ENCODE measurements at places on chromosomes 7 and 10.

DNA sequence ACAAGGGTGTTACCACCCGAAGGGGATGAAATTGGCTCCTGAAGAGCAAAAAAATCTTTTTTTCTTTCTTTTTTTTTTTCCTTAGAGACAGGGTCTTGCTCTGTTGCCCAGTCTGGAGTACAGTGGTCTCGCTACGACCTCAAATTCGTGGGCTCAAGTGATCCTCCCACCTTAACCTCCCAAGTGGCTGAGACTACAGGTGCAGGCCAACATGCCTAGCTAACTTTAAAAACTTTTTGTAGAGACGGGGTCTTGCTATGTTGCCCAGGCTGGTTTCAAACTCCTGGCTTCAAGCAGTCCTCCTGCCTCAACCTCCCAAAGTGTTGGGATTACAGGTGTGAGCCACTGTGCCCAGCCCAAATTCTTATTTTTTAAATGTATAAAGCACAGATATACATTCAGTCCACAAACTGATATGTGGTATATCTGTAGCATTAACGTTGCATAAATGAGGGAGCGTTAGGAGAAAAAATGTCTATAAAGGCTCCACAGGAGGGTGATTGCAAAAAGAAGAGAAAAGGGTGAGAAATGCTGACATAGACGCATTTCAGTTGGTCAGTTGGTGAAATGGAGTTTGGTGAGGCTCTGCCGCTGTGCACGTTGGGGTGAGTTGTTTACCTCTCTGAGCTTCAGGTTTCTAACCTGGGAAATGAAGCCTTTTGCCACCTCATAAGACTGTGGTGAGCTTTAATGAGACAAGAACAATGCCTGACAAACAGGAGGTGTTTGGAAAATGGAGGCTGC lies 100.7 kb upstream of the PODXL start:
- no peak for DNase-seq

GRCh38 chr10:57979491-57979890 lies 288.2 kb downstream of the IPMK start:
- DNase-seq, result no peak

GRCh38 chr7:3302681-3303320 lies 1.7 kb downstream of the SDK1 start:
- DNase-seq, result no peak

GRCh38 chr10:73827346-73828089 lies 16.1 kb upstream of the NDST2 start:
- DNase-seq, result peak; percentile 35

DNA sequence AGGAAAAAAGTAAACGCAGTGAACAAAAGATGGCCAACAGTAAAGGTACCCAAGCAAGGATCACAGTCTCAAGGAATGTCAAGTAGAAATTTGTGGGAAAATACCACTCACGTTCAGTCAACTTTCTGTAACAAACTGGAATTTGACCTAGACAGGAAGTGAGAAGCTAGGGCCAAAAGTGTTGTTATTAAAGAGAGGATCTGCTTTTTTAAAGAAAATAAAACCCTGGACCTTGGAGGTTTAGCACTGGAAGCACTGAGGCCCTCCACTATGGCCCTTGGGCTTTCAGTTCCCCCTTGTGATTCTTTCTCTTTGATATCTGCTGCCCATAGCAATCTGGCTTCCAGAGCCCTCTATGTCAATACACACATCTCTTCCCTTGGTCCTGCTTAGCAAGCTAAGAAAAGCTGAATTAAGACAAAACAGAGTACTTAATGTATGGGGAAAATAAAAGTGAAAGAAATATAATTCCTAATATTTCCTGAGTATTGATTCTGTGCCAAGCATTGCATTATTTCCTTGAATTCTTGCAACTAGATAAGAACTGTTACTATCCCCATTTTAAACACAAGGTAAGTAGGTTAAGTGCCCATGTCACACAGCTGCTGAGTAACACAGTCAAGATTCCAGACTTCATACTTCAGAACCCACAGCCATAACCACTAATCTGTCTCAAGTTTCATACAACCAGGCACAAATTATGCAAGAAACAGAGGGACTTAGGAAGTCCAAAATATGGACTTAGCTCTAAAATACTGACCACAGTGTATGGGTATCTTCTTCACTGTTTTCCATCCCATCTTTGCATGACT lies 2.6 kb upstream of the ZNF438 start:
- DNase-seq, result peak; percentile 91

DNA sequence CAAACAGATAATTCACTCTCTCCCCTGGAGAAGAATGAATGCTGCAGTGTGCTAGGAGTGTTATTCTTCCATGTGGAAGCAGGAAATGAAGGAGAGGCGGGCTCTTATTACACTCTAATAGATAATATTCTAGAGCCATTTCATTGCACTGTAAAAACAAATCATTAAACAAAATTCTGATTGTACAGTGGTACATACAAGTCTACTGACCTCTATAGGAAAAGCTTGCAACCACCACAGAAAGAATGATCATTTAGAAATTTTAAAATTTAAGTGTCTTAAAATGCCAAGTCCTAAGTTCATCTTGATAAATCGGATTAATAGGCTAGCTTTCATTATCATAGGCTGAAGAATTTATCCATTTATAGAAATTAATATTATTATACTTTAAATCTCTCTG lies 960.3 kb upstream of the LRRN3 start:
- DNase-seq, result no peak

DNA sequence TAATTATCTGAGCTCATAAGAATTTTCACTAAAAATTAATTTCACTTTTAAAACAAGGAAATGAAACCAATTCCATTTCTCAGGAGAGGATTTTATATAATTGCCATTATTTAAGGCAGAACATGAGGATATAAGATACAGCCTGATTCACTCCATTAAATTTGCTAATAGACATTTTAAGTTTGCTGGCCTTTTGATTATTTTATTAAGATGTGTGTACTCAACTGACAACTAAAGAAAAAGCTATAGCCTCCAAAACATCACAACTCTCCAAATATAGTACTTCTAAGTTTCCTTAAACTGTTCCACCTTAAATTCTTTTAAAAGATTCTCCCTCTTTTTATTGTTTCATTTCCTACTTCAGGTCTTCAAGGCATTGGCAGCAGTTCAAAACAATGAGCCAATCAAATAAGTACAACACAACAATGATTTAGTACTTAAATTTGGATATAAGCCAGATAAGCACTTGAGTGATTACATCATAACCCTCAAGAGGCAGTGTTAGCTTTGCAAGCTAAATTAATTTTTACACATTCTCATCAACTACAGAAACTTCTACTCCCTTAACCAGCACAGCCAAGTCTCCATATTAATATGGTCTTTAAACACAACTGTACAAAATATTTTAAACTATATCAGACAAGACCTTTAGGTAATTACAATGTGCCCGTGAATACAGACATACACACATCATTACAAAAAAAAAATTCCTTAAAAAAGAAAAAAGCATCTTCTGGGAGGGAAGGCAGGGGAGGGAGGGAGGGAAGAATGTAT lies 121.8 kb downstream of the KMT2C start:
- peak; percentile 83 for DNase-seq

- DNase-seq, result peak; percentile 52
Observed at GRCh38 chr7:48171202-48171601, at the start of gene ABCA13. ABCA13 (plus strand) TSS chr7:48171458; CDS start chr7:48171484, 26 bp downstream.

DNA sequence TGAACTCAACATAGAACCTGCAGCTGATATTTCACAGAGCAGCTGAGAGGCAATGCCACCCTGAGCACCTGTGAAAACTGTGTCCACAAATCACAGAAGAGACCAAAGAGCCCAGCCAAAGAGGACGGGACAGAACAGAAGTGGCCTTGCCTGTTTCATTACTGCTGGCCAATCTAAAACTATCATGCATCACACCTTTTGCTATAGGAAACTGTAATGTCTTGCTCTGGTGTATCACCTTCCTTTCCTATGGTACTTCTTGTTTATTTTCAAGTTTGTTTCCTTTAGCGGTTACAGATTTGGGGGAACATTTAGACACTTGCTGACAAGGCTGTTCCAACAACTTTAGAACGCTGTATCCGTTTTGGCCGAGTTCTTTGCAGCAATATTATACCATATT lies 80.3 kb downstream of the PIP4K2A start:
- DNase-seq, result no peak

- DNase-seq, result no peak
Observed at GRCh38 chr10:103062854-103063590, 130.1 kb downstream of the NT5C2 start.

DNA sequence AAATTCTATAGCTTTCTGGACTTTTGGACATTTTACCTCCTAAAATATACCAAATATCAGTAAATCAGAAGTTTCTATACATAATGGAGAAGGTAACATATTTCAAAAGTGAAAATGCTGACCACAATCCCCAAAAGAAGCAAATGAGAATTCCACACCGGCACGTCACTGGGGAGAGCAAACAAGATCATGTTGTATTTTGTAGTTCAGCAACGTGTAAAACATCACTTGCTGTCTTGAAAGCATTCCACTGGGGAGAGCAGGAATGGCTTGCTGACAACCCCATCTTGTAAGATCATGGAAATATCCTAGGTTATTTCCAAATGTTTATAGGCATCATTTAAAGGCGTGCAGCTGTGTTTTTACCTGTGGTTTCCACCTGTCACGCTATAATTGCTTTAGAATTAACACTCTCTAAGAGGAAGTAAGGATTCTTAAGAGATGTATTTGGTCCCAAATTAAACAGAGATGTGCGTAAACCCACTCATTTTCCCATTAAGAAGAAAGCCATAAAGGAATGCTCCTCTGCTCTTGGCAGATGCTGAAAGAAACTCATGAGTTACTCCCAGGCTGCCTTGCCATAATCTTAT lies 397.1 kb upstream of the POT1 start:
- peak; percentile 9 for DNase-seq

DNA sequence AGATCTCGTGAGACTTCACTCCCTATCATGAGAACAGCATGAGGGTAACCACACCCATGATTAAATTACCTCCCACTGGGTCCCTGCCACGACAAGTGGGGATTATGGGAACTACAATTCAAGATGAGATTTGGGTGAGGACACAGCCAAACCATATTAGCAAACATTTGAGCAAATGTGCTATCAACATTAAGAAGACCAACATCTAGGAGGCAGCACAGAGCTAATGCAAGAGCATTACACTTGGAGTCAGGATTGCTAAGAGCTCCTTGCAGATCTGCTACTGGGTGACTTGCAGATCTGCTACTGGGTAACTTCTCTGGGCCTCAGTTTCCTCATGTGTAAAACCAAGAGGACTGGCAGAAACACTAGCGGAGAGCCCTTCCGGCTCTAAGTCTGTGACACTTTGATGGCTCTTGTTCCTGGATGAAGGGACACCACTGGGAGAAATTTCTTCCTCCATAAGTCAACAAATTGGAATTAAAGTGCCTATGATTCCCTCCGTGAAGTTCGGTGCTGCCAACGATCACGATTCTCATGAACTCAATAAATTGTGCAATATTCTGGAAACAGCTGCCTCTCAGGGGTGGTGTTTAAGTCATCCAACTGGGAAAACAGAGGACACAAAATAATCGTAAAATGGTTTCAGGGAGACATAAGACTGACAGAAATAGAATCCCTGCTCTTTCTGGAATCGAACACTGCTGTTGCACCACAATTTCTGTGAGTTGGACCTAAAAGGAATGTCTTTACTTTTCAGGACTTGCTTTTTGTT lies 115.8 kb upstream of the ITGB1 start:
- no peak for DNase-seq

DNA sequence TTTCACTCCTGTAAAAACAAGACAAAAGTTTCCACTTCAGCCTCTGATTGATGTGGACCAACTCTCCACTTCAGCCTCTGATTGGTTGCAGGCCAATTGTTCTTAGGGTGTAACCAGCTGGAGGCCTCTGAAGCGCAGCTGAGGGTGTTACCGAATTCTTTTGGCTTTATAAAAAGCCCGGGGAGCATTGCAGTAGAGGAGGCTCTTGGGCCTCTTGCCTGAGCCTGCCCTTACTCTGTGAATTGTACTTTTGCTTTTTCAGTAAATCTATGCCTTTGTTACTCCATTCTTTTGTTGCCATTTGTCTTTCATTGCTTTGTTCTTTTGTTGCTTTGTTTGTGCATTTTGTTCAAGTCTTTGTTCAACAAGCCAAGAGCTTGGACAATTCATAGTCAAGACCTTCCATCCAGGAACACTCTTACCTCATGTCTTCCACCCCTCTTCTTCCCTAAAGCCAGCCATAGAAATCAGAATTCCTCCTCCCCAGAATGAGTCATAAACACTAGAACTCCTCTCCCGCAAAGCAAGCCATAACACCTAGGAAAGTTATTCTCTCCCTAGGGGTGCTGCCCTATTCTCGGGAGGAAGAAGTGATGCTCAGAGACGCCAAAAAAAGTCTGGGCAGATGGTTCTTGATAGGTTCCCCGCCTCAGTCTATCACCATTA lies 53.5 kb upstream of the ARMC3 start:
- no peak for DNase-seq

GRCh38 chr7:42392826-42393225 lies 155.8 kb upstream of the GLI3 start:
- no peak for DNase-seq

GRCh38 chr7:30201921-30202320 lies 67.1 kb downstream of the MTURN start:
- no peak for DNase-seq

- no peak for DNase-seq
Observed at GRCh38 chr10:114773197-114773532, 48.4 kb upstream of the FHIP2A start.

DNA sequence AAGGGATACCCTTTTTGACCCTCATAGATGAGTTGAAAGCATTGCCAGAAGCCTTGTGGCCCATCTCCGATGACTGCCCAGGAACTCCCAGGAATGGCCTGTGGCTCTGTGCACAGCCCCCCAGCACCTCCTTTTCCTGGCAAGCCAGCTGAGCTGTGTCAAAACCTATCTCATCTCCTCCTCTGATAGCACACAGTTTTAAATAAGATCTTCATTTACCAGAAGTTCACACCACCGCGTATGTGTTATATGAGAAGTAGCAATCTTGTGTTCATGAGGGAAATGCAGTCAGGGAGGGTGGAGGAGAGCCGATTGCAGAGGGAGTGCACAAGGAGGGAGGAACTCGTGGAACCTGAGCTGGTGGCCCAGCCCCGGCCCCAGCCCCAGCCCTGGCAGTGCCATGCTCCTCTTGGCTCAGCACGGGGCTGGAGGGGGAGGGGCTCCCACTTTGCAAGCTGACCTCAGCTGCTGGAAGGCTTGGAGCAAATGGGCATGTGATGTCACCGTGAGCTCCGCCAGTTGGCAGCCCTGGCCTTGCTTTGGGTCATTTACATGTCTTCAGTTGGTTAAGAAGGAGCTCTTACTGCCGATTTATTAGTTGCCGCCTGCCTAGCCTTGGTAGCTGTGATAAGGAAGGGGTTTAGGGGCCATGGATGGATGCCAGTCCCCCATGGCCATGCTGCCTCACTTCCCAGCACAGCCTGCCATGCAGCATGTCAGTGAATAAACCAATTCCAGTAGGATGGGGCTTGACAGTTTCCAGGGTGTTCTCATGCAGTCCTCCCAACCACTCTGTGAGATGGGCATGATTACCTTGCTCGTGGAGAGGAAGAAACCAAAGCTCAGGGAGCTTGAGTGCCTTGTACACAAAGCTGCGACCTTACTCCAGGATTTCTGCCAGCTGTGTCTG lies 20.0 kb downstream of the UNC5B start:
- DNase-seq, result no peak

- no peak for DNase-seq
Observed at GRCh38 chr10:92967641-92968040, 93.0 kb upstream of the CYP26C1 start.

Data from fibroblast of skin of scalp (primary cell).